ENCODE measurements at places on chromosomes 6 and 20. TPM values are rescaled to one million over a fixed set of nuclear protein-coding genes. Genes with fewer than 3 reads are reported as not detected.

DNA sequence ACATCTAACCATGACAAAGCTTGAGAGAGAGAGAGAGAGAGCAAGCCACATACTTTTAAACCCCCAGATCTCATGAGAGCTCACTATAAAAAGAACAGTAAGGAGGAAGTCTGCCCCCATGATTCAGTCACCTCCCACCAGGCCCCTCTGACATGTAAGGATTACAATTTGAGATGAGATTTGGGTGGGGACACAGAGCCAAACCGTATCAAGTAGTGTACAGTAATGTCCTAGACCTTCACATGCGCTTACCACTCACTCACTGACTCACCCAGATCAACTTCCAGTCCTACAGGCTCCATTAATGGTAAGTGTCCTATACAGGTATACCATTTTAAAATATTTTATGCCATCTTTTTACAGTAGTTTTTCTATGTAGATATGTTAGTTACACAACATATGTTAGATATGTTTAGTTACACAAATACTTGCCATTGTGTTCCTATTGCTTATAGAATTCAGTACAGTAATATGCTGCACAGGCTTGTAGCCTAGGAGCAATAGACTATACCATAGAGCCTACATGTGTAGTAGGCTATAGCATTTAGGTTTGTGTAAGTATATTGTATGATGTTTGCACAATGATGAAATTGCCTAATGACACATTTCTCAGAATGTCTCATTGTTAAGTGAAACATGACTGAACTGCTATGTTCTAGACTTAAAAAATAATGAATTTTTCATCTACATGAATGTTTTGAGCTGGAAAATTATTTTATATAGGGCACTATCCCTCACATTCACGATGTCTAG lies 11.7 kb downstream of the TSPYL1 start:
- no peak for DNase-seq

The TTLL9 gene
- total RNA-seq: not detected

DNA sequence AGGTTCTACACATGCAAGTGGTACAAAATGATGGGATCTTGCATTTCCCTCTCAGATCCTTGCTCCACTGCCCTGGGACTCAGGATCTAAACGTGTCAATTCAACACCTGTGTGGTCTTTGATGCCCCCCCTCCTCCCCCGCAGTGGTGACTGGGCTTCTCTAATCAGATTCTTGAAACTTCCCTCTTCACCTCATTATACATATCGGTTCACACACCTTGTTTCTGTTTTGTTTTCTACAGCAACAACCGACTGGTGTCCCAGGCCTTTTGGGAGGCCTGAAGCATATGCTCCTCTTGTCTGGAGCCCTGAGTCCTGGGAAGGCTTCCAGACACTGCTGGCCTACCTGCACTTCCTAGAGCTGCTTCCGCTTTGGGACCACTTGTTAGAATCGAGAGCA lies 20.0 kb downstream of the SAMD3 start:
- no peak for DNase-seq

- DNase-seq: no peak
Observed at GRCh38 chr6:88612631-88613030, 350.8 kb downstream of the RNGTT start.

The CHMP4B gene
- total RNA-seq: 65.7 TPM

The LHFPL5 gene
- total RNA-seq: not detected

Data from kidney epithelial cell (primary cell).